ENCODE measurements at places on chromosomes 4 and X.

GRCh38 chrX:118594697-118595420, 99.2 kb downstream of the DOCK11 start:
- no peak for DNase-seq

GRCh38 chr4:15151033-15151432, 148.8 kb downstream of the CPEB2 start:
- DNase-seq = no peak

DNA sequence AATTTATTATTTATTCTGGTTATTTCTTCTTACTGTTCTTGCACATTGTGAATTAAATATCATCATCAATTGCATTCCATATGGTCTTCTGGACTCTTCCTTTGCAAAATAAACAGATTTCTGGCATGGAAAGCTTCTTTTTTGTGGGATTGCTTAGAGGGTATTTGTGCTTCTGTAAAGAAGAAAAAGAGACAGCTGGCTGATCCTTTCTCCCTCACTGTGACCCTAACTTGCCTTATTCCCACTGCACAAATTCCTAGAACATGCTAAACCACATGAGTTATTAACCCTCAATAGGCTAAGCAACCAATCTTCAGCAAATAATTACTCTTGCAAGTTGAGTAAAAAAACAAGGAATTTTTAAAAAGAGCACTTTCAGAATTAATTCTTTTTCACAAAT, 23.8 kb upstream of the LRCH2 start:
- no peak for DNase-seq

- DNase-seq = no peak
Observed at GRCh38 chr4:132384709-132385108, 764.4 kb upstream of the PCDH10 start.

DNA sequence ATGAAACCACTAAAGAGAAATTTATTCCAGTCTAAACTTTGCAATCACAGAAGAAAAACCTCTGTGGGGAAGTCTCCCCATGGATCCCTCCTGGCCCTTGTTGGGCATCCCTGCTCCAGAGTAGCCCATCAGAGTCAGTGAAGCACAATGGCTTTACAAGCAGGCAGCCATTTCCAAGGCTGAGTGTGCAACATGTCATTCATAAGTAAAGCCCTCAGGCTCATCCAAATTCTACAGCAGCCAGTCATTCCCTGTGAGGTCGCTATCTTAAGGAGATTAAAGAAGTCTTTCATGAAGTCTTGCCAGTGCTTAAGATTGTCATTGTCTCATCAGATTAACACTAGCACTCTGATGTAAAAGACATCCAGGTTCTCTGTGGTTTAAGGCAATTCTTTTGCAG, 17.0 kb upstream of the MAPK10 start:
- no peak for DNase-seq

- DNase-seq = no peak
Observed at GRCh38 chr4:62434921-62435320, 1234.8 kb downstream of the ADGRL3 start.

DNA sequence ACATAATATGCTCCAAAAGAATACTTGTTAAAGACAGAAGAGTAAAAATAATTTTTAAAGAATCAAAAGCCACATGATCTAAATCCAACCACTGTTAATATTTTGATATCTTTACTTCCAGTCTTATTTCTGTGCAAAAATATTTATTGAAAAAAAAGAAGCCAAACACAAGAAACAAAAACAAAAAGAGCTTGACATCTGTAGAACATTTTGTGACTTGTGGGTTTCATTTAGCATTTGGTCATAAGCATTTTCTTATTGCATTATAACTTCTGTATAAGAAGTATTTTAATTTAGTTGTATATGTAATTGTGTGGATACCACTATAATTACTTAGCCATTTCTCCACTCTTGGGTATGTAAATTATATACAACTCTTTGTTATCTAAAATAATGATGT, 63.1 kb downstream of the DIPK2B start:
- DNase-seq = no peak

DNA sequence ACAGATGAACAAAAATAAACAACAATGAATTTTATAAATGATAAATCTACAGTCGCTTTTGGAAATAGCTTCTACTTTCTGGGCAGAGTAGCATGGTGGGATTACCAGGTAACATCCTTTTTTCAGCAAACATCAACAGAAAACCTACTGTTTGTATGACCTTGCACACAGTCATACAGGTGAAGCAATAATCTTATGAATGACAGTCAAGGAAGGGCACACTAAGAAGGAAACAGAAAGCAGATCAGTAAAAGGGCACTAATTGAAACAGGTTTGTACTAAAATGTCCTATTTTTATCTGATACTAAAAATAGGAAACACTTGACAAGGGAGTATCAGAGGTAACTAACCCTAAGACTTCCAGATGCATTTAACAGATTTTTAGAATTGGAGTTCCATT, 108.9 kb downstream of the DLG3 start:
- no peak for DNase-seq

- DNase-seq = no peak
Observed at GRCh38 chrX:87873347-87873941, 355.8 kb downstream of the KLHL4 start.

DNA sequence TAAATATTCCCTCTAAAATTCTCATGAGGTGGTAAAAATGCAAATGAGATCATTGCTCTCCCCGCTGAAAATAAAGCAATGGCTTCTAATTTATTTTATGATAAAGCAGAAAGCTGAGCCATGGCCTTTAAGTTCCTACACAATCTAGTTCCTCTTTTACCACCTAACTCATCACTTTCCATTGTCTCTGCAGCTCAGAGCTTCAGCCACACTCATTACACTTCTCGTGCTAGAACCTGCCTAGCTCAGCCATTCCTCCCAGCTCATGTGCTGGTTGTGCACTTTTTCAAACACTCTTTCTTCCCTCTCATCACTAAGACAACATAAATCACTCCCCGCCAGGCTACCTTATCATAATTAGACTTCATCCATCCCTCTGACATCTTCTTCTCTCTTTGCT, 1112.1 kb upstream of the PRKX start:
- no peak for DNase-seq

GRCh38 chr4:31307029-31307428, 586.9 kb downstream of the PCDH7 start:
- no peak for DNase-seq

- no peak for DNase-seq
Observed at GRCh38 chrX:9019151-9019550, 14.8 kb downstream of the FAM9B start.

- no peak for DNase-seq
Observed at GRCh38 chr4:79996851-79997250, 76.2 kb downstream of the ANTXR2 start.

DNA sequence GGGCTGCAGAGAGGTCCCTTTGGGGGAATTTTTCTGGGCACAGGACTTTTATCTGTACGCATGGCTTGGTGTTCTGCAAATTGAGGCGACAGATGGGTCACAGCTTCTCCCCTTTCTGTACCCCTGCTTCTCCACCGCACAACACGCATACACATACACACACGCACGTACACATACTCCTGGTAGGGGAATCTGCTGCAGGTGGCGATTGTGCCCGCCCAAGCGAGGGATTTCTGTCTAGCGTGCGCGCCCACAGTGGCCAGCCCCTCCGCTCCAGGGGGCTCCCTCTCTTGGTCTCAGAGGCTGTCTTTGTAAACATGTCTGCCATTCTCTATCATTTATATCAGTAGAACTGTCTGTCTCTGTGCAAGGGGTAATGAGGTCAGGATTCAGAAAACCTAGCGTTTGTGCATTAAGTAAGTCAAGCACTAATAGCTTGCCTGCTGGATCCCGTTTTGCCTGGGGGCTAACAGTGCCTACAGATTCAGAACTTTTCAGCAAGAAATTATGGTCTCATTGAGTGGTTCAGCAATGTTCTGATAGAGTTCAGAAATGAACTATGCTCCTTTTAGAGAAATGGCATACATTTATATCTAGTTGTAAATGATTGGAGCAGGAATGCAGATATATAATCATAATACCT, 2.2 kb downstream of the GRID2 start:
- DNase-seq = no peak

- DNase-seq = no peak
Observed at GRCh38 chr4:182716192-182716591, 201.0 kb downstream of the DCTD start.

DNA sequence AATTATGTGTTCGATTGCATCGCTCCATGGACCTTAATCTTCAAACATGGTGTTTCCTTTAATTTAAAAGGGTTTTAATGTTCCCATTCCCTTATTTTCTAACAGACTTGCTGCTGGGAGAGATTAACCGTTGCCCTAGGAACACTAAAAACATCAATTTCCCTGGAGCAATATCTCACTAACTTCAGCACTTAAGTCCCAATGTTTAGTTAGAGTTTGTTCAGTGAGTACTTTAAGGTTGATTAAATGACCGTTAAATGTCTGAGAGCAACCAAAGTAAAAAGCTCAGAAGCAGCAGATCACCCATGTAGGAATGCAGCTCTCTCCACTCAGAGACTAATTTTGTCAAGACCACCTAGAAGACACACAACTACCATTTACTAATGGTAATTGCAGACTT, 111.2 kb upstream of the PDE5A start:
- no peak for DNase-seq

DNA sequence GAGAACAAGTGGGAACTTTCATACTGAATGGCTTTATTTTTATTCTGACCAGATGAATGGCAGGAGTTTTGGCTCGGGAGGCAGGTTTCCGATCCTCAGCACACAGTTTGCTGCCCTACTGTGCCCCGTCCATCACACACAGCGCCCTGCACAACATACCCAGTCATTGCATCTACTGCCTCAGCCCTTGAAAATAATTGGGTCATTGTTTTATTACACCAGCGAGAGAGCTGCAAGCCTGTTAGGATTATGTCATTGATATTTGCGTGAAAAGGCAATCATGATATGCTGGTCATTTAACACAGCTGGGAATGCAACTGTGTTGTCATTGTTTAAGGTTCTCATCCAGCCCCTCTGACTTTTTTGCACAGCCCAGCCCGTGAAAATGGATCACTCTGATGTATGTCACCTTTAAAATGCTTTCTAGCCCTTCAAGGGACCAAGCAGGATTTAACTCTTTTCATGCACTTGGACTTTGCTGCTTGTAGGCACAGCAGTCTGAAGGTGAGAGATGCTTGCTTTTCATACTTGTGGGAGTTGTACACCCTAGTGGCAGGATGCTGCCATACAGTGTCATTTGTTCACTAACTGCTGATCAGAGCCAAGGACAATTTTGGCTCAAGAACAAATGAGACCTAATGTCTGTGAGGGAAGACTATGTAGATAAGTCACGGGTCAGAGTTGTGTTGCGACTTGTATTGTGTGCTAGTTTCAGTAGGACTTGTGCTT, 62.3 kb downstream of the RTL9 start:
- DNase-seq = no peak

GRCh38 chrX:151973851-151974335, 583 bp downstream of the GABRE start:
- DNase-seq = no peak

DNA sequence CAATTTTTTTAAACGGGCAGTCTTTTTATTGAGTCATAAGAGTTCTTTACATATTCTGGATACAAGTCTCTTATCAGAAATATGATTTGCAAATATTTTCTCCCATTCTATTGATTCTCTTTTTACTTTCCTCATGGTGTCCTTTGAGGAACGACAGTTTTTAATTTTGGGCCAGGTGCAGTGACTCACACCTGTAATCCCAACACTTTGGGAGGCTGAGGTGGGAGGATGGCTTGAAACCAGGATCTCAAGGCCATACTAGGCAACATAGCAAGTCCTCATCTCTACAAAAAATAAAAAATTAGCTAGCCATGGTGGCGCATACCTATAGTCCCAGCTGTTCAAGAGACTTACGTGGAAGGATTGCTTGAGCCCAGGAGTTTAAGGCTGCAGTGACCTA, 66.1 kb upstream of the RGN start:
- DNase-seq = no peak

DNA sequence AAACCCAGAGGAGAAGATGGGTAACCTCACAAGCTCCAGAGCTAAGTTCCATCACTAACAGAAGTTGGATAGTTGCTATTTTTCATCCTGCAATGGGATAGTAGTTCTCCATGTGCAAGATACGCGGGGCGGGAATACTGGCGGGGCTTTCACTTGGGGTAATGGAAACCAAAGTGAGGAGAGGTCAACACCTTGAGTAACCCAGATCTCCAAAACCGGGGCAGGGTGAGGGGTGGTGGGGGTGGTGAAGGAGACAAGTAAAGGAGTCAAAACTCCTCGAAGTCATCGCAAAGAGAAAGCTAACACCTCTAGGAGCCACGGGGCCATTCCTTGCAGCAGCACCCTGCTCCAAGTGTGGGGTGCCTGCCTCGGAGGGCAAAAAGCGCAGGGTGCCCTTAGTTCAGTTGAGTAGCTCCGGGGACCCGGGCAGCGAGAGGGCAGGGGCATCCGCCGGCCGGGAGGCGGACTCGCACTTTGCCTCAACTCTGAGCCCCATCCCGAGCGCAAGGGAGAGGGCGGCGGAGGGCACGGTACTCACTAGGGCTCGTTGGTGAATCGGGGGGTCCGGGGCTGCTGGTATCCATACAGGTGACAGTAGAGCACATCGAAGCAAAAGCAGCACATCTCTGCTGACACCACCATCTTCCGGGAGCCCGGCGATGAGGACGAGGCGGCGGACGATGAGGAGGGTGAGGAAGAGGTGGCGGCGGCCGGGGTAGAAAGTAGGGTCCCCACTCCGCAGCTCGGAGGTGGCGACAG, 645 bp downstream of the AMMECR1 start:
- no peak for DNase-seq

GRCh38 chr4:52665592-52665991, 6.5 kb upstream of the USP46 start:
- no peak for DNase-seq

DNA sequence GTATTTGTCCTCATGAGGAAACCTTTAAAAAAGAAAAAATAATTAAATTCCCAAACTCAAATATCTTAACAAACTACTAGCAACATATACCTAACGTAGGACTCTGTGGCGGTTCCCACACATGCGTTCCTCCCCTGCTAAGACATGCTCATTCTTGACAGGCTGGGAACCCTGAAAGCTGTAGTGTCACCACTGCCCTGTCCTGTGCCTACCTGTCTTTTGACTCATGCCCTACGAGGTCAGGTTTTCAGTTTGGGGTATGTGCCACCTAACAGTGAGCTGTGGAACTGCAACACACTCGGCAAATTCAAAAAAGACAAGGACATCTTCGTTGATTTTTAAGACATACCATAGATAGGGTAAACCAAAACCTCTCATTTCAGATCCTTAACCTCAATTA, 17.8 kb downstream of the IDS start:
- no peak for DNase-seq

Measured in NCI-H1417 treated with DMSO at 0.1 percent for 48 hours (cell line).